Stimulated activated CD4-positive, alpha-beta T cell treated with anti-CD3 and anti-CD28 coated beads, Interleukin-1b, Interleukin-23, amount 100 ng/mL, for 1 hour (primary cell): ENCODE measurements at places on chromosomes 13 and 19.

DNA sequence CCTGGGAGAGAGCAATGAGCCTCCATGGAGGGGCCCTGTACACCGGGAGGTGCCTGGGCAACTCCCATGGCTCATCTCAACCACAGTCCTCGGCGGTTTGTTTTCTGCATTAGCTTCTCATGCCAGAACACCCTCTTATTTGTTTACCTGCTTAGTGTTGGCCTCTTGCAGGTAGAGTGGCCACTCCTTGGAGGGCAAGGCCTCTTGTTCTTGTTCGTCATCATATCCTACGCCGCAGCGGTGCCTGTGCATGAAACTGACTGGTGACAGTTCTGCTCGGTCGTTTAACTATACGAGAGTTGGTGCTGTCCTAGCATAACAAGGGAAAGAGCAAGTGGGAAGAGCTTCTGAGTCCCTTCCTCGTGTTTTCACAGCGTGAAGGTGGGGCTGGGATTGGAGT lies 40.5 kb upstream of the RNF113B start:
- no peak for DNase-seq

DNA sequence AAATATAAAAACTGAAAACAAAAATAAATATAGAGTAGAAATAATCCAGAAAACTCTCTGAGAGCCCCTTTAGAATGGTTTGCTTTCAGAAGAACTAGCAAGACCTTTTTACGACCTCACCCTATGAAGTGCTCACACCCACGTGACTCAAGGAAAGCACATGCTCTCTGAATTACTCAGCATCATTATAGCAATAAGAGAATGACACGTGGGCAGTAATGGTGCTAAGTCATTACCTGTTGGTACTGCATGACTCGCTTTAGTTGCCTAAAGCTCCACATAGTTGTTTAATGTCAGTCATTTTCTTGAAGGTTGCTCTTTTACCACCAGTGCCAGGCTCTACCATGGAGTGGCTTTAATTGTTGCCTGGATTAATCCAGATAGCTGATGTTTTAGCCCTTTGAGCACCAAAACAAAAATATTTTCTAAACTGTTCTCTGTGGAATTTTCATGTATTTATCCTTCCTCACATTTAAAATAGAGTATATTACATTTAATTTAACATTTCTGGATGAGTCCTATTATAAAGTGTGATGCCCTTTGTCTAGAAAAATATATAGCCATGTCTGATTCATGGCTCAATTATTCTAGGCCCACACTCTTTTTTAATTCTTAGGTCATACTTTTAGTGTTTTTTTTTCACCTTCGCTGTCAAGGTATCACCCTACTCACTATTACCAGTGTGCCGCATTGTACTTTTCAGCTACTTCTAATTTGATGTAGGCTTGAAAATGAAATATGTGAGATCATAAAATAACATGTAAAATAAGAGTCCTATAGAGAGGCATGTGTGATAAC lies 56.8 kb downstream of the THSD1 start:
- no peak for DNase-seq

DNA sequence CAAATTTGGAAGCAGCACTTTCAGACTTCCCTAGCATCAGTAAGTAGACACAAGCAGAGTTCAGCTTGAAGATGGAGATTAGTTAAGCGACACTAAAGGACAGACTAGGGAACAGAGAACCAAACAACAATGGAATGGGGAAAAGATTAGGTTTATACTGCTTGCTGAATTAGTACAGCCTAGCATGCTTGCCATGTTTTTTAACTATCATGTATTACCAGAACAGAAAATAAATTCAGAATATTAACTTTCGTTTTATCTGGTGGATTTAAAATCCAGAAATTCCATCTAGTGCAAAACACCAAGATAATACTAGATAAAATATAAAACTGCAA lies 451.5 kb upstream of the SLC10A2 start:
- no peak for DNase-seq

DNA sequence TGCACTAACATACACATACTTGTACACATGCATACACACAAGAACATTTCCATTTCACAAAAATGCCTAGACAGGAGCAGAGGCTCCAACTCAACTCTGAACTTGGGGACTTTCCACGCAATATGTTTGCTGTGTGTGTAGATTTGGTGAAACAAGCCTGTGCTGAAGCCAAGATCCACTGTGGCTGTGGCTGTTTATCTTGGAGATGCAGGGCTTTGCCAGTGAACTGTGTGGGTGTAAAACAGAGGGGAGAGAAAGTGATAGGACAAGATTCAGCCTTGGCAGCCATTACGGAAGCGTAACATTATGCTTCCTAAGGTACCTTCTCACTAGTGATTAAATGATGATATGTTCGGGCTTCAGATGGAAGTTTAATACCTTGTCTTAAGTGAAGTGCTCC lies 73.2 kb upstream of the MBNL2 start:
- DNase-seq = no peak

GRCh38 chr19:20051841-20052768 lies 12.8 kb upstream of the ZNF682 start:
- peak; percentile 35 for DNase-seq

- DNase-seq = no peak
Measured at GRCh38 chr19:10271543-10272086, 695 bp downstream of the ICAM1 start.

- no peak for DNase-seq
Measured at GRCh38 chr13:99344610-99345208, 37.5 kb upstream of the GPR183 start.

- DNase-seq = no peak
Measured at GRCh38 chr19:50384685-50385535, 763 bp downstream of the POLD1 start.

DNA sequence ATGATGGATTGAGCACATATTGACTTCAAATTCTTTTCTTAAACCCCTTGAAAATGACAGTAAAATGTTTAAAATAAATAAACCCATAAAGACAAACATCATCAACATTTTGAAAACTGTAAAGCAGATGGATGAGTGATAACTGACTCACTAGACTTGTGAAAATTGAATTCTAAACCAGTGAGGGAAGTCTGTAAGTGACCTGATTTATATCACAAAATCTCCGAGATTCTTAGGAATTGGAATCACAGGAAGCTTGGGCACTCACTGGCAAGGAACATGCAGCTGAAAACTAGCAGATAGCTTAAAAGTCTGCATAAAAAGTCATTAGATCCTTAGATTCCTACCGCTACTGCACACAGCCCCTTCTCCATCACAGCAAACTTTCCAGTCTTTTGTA lies 51.3 kb upstream of the TSC22D1 start:
- no peak for DNase-seq

DNA sequence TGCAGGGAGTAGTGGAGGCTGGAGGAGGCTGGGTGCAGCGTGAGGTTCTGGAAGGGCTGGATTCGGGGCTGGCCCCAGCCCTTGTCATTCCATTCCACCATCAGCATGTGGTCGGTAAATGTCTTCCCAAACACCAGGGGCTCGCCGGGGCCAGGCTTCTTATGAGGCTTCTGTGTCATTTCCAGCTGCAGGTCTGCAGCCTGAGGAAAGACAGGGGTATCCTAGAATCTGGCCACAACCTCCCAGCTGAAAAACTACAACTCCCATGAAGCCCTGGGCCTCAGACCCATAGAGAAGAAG lies 4.4 kb downstream of the BCAT2 start:
- no peak for DNase-seq

DNA sequence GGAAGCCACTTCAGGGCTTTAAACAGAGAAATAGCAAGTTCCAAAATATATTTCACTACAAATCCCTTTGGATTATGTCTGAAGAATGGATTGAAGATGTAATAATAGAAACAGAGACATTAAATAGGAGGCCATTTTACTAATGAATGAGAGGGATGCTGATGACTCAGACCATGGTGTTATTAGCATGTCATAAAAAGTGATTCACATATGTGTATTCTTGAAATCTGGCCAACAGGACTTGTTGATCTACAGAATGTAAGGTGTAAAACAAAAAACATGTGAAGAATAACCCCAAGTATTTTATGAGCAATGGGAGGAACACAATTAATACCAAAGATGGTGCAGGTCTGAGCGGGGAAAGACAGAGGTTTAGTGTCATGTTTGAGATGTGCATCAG lies 873.7 kb downstream of the SLITRK5 start:
- no peak for DNase-seq

- no peak for DNase-seq
Measured at GRCh38 chr13:97023117-97023516, 28.8 kb upstream of the OXGR1 start.

GRCh38 chr13:28526876-28527275 lies 31.9 kb upstream of the FLT1 start:
- DNase-seq = no peak

- DNase-seq = no peak
Measured at GRCh38 chr19:4909156-4909896, at the start of gene UHRF1. TSS of gene UHRF1 (plus strand) at chr19:4909501. CDS start at chr19:4910886, 1,385 bp downstream.

DNA sequence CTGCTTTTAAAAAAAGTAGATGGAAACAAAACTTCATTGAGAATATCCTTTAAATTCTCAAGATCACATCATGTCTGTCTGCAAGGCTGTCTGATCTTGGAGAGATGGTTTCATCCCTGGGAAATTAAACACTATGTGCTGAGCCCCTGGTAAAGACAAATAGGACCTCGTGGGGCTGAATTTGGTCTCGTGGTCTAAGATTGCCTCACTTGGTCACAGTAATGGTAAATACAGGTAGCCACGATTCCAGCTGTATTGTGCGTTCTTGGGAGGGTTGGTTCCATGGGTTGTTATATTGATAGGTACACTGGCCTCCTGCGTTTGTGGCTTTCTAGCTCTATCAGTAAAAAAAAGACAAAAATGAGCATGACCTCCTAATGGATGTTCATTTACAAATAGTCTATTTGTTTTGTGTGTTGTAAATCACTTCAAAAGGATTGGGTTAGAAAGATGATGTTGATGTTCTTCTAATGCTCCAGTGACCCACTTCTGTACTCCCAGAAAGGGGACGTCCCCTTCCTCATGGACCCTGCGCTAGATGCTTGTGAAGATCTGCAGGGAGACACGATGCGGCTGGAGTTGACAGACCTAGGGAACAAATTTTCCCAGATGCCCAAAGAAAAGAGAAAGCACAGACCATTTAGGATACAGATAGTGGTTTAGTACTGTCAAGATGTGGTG lies 1.8 kb downstream of the CEBPG start:
- DNase-seq = no peak

DNA sequence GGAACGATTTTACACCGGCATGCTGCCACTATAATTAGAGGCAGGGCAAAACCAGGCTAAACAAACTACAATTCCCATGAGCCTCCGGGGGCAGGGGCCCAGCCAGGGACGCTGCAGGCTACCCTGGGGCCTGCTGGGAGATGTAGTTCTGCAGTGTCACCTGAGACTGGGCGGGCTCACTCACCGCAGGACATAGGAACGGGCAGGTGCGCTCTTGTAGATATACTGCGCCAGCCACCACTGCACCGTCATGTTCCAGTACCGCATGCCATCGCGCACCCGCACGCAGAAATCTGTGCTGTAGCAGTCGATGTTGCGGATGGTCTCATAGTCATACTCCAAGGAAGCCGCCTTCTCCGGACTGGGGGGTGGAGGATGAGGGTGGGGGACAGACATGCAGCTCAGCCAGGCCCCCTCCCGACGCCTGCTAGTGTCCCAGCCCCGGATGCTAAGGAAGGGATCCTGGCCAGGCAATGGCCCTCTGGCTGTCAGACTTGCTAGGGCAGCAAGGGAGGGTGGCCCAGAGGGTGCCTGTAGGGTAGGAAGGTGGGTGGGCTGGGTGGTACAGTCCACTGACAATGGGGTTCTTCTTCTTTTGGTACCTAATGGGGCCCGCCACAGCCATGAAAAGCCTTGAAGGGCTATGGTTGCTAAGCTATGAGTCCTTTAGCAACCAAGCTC lies 5.8 kb upstream of the TMC4 start:
- no peak for DNase-seq

- DNase-seq = no peak
Measured at GRCh38 chr13:51559946-51560735, 24.1 kb upstream of the WDFY2 start.

- no peak for DNase-seq
Measured at GRCh38 chr13:102699504-102699903, 4.7 kb upstream of the METTL21C start.

DNA sequence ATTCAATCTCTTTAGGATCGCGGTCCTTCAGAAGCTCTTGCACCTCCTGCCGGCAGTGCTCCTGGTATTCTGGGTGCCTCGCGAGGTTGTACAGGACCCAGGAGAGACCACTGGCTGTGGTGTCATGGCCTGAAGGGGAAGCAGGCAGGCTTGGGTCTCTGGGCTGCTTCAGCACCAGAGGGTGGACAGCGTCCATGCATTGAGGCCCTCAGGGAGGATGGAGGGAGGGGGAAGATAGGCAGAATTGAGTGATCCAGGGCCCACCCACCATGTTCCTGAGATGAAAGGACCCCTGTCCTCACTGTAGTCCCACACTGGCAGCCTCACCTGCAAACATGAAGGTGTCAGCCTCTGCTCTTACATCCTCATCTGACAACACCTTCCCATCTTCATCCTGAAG lies 17.9 kb upstream of the OR10H5 start:
- DNase-seq = no peak

- DNase-seq = no peak
Measured at GRCh38 chr19:17861542-17862402, 2.1 kb downstream of the RPL18A start.

DNA sequence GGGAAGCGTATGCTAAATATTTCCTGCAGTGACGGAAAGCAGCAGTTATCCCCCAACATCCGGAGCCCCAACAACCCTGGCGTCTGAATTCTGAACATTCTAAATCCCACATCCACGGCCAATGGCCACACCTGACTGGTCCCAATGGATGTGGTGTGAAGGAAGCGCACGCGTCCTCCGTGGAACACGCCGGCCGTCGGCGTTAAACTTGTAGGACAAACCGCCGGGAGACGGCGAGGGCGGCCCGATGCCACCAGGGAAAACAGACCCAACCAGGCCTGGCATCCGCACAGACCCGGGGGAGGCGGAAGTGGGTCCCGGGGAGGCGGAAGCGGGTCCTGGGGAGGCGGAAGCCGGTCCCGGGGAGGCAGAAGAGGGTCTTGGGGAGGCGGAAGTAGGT lies 3.2 kb downstream of the SHC2 start:
- DNase-seq = no peak

DNA sequence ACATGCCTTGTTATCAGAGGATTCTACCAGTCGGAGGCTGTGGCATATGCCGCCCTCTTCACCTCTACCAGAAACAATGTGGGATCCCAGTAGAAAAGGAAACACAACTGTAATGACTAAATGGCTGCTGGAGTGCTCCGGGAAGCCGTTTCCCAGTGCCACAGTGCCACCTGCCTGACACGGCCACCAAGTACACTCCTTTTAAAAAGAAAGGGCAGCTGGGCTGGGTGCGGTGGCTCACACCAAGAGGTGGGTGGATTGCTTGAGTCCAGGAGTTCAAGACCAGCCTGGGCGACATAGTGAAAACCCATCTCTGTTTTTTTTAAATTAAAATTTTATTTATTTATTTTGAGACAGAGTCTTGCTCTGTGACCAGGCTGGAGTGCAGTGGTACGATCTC lies 67.3 kb downstream of the TRPM4 start:
- DNase-seq = no peak

- no peak for DNase-seq
Measured at GRCh38 chr13:109110159-109110558, 480.7 kb downstream of the MYO16 start.

GRCh38 chr13:77893066-77893465 lies 25.6 kb downstream of the EDNRB start:
- DNase-seq = no peak

GRCh38 chr13:87954091-87954490 lies 282.9 kb downstream of the SLITRK5 start:
- DNase-seq = no peak
